ENCODE measurements at places on chromosomes 5 and 9.
A peak's percentile ranks its signal among the peaks of the same experiment; 100 is the strongest.

DNA sequence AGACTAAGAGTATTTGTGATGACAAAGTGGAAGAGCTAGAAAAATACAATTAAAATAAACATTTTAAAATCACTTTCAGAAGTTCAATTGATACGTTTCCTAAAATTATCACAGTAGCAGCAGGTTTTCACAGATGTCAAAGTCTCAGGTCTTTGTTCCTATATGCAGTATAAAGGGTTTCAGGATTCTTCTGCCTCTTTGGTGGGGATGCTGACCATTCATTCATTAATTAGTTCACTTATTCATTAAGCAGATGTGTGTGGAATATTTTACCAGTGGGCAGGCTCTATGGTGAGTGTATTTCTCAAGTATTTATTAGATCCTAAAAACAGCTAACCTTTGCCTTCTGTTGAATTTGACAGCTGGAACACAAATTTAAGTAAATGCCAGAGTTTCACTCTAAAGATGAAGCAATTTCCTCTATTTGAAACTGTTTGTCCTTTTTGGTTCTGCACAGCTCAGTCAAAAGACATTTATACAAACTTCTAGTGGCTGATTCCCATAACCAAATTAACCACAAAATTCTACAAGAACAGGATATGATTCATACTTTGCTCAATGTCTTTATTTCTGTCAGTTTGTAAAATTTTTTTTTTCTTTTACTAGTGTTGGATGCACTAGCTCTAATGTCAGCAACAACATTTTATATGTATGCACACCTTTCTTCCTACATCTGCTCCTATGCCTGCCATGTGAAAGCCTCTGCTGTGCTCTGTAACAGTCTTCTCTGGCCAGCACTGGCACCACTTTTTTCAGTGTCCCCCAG, 75.9 kb upstream of the PRR16 start:
- DNase-seq: no peak

DNA sequence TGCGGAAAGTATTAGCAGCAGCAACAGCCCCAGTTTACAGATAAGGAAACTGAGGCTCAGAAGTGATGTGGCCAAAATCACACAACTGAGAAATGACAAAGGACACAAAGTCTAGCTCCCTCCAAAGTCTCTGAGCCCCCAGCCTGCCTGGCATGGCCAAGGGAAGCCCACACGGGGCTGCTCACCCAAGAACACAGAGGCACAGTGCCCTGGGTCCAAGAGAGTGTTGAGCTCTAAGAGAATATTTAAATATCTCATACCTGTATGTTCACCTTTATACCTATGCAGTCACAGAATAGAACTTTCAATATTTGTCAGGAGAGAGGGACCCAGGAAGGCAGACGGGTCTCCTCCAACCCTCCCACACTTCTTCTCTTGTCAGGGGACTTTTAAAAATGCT, 16.6 kb downstream of the VAV2 start:
- DNase-seq: no peak

GRCh38 chr9:31799953-31800609, 584.4 kb upstream of the ACO1 start:
- no peak for DNase-seq

GRCh38 chr5:82748688-82749460, 328.3 kb downstream of the TMEM167A start:
- DNase-seq: no peak

- DNase-seq: no peak
Measured at GRCh38 chr5:168008555-168008954, 282.9 kb upstream of the WWC1 start.

DNA sequence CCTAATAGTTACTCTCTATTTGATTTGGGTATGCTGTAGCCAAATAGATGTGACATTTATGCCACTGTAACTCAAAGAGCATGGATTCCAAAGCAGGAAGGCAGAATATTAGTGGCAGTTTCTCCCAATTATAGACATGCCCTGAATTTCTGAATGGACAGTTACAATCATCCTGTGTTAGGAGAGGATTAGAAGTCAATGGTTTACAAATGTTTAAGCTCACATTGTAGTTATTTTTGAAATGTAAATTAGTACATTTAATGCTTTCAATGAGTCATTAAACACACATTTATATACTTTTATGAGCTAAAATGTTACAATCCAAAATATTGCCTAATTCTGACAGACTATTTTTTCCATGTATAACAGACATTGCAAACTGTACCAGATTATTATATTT, 62.3 kb upstream of the CDH18 start:
- DNase-seq: no peak

DNA sequence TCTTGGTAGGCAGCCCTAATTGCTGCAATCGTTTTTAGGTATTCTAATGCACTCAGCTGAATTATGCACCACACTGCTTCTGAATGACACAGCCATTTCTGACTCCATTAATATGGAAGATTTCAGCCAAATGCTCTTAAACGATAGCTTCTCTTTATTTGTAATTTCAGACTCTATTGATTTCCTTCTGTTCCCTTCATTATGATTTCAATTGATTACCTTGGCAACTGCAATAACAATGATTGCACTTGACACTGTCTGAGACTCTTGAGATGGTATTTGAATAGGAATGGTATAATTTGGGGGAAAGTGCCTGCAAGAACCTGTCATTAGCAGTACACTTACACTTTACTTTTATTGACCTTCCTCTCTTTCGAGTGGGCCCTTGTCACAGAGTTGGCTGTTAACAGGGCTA, 296.1 kb upstream of the DMAC1 start:
- DNase-seq: no peak

DNA sequence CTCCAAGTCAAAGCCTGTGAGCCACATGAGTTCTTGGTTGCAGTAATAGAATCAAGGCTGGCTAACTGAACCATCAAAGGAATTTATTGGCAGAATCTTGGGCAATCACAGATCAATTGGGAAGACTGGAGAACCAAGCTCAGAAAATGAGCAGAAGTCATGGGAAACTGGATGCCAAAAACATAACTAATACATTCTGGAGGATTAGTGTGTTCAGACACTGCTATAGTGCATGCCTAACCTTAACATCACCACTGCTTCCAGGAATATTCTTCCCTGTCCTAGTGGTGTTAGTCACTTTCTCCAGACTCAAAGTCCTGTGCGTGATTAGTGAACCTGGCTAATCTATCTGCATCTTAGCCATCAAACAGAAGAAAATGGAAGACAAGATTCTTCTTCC, 843.7 kb downstream of the EFNA5 start:
- DNase-seq: no peak

- no peak for DNase-seq
Measured at GRCh38 chr9:89835666-89836065, 230.9 kb downstream of the GADD45G start.

- no peak for DNase-seq
Measured at GRCh38 chr5:134122530-134122929, 8.0 kb downstream of the TCF7 start.

DNA sequence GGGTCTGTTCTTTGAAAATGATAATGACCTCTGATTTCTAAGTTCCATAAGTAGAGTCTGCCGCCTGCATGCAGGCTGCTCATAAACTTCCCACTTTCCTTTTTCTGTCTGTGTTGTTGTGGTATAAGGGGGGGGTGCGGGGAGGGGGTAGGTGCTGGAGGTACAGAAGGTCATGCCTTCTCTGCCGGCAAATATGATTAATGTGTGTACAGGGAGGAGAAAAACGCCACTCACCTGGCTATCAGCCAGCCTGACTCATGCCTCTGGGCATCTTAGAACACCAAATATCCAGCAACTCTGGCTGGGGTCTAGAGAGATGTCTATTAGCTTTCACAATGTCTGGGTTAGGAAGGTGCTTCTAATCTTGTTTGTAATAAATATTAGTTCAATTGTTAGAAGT, 128.3 kb downstream of the EFNA5 start:
- DNase-seq: peak; percentile 11

DNA sequence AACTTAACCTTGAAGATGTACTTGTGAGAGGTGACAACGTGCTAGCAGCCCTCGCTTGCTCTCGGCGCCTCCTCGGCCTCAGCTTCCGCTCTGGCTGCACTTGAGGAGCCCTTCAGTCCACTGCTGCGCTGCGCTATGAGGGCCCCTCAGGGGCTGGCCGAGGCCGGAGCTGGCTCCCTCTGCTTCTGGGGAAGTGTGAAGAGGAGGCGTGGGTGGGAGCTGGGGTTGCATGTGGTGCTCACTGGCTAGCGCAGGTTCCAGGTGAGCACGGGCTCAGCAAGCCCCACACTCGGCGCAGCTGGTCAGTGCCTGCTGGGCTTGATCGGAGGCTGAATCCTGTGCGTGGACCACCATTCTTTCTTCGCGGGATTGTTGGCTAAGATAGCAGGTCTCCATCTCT, 166.1 kb downstream of the MRPS30 start:
- DNase-seq: no peak

DNA sequence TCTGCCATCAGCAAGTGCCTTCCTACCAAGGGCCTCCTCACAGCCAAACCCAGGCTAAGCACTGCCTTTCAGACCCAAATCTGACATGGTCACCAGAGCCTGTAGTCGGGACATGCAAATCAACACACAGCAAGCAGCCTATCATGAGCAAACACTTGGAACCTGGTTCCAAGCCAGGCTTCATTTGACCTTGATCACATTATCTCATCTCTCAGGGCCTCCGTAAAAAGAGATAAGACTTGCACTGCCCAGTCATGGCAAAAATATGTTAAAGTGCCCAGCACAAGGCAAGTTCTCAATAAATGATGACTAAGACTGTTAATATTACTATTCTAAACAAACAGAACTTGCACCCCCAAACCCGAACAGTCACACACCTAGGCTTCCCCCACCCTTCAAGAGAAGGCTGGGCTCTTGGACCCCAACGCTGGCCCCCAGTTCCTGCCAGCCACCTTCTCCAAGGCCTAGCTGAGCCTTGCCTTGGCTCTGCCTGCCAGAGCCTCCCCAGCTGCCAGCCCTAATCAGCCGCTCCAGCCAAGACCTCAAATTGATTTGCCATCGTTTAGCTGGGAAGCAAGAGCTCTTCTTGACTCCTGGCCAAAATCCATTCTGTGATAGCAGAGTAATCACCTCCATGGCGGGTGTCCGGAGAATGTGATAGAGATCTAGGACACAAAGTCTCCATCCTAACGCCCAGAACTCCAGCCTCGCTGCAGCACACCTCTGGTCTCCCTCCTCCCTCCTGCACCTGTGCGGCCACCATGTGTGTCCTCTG, 18.7 kb downstream of the CPLX2 start:
- DNase-seq: no peak

DNA sequence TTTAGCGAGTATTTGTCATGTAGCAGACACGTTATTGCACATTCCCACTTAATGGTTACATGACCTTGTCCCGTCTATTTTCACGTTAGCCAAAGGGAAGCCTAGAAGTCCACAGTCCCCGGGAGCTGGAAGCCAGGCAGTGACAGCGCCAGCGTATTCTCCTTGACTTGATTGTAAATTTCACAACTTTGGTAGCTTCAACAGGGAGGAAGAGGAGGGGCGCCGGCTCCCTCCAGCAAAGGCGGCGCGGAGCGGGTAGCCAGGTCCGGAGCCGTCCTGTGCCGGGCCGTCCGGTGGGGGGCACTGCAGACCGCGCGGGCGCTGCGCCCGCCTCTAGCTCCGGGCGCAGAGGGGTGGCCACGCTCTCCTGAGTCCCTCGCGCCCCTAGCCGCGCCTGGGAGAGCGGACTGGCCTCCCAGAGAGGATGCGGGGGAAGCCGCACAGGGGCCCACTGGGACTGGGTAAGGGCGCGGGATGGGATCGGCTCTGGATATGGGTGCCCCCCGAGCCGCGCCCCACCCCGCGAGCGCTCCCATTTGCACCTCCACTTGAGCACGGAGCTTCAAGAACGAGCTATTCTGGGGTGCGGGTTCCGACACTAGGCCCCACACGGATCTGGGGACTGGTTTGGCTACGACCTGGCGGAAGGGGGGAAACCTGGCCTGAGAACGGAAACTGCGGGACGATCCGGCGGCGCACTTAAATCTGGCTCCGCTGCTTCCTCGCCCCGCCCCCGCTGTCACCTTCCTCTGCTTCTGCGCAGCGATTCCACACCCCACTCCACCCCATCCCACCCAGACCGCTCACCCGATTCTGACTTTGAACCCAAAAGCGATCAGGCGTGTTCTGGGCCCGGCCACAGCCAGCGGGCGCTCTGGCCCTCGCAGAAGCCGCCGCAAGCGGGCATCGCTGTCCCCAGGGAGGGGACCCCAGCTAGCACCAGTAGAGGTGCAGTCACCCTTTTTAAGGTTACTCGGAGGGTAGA, 23.8 kb downstream of the KLF4 start:
- DNase-seq: peak; percentile 83

DNA sequence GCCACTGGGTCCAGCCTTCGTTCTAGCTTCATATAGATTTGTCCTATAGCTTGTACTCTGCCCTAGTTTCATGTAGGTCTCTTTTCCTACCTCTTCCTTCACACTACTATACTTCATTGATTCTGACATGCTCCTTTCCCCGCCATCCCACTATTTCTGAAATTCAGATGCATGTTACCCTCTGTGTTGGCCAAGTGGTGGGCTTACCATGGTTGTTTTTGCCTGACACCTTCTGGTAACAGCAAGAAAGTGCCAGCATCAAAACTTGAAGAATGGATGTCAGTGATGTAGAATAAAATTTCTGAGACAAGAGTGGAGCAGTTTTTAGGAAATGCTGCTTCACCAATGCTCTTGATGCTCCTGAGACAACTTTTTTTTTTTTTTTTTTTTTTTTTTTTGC, 19.5 kb upstream of the SERINC5 start:
- DNase-seq: no peak

DNA sequence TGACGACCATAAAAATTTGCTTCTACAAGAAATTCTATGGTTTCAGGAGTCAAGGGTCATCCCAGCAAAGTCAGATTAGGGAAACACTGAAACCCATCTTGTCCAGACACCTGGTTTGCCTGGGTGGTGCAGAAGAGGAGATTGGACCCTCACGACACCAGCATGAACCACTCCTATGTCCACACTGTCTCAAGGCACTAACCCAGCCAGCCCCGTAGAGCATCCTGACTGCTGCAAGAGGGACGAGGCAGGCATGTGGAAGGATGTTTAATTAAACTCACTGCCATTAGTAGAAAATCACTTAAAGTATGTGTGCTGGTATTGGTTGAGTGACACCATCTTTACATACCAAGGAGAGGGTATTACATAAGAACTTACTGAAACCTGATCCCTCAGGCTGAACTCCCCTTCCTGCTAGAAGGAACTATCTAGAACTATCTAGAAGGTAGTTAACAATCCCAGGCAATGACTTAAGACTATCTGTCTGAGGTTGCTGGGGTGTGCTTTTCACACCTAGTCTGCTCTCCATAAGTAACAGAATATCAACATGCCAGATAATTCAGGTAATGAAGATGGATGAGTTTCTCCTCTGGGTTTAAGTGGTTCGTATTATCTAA, 93.6 kb downstream of the SEMA6A start:
- no peak for DNase-seq

DNA sequence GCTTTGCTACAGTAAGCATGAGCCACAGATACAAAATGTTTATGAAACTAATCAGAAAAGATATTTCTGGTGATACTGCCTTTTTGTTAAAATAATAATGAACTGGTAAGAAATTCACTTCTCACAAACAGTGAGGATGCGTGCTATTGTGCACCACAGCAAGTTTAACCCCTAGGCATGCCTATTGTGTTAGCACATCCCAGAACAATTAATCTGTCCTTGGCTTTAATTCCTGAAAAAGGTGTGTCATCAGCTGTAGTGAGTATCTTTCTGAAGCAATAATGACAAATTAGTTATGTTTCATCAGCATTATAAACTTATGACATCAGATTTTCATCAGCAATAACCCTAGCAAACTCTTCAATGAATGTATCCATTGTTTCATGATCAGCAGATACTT, 1307.2 kb downstream of the EFNA5 start:
- no peak for DNase-seq
